Naive thymus-derived CD4-positive, alpha-beta T cell (primary cell): ENCODE measurements at places on chromosomes 12 and 14. TPM values are rescaled to one million over a fixed set of nuclear protein-coding genes. Genes with fewer than 3 reads are reported as not detected.
A peak's percentile ranks its signal among the peaks of the same experiment; 100 is the strongest.

DNA sequence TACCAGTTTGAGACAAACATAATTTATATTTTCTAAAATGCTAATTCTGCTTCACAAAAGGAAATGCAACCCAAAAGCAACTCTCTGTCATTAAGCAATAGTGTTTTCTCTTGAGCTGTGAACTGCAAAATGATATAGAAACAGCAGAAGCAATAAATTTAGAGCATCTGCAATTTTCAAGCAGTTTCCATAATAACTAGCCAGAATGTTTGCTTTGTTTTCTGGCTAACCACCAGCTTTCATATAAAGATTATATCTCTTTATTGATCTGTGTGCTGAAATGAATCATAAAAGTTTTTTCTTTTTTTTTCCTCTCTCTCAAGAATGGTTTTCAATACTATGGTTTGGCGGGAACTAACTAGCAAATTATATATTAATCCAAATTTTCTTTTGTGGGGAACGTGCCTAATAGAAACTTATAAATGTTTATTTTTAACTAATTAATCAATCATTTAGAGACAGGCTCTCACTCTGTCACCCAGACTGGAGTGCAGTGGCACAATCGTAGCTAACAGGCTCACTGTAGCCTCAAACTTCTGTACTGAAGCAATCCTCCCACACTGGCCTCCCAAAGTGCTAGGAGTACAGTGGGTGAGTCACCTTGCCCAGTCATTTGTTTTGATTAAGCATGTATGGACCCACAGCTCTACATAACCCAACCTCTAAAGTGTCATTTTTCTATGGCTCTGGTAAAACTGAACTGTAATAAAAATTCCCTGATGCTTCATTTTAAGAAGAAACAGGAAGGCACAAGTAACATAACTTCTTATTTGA lies 830.1 kb upstream of the MGAT4C start:
- DNase-seq = no peak

GRCh38 chr14:81301813-81302212 lies 81.1 kb upstream of the GTF2A1 start:
- no peak for DNase-seq

GRCh38 chr12:85016413-85016812 lies 19.7 kb downstream of the TSPAN19 start:
- no peak for DNase-seq

- DNase-seq = peak; percentile 67
Observed at GRCh38 chr14:102554821-102555819, 37.3 kb upstream of the RCOR1 start.

DNA sequence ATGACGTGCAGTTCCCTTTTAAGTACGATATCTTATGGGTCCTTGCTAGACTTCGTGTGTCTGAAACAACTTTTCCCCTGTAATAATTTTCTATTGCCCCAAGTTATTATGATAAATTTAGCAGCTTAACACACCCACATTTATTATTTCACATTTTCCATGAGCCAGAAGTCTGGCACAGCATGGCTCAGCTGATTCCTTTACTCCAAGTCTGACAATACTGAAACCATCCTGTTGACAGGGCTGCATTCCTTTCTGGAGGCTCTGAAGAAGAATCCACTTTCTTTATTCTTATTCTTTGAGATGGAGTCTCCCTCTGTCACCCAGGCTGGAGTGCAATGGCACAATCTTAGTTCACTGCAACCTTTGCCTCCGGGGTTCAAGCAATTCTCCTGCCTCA lies 80.9 kb downstream of the DENND5B start:
- no peak for DNase-seq

Gene CCDC184
- 0.22 and 0.51 TPM in 2 replicates for total RNA-seq

DNA sequence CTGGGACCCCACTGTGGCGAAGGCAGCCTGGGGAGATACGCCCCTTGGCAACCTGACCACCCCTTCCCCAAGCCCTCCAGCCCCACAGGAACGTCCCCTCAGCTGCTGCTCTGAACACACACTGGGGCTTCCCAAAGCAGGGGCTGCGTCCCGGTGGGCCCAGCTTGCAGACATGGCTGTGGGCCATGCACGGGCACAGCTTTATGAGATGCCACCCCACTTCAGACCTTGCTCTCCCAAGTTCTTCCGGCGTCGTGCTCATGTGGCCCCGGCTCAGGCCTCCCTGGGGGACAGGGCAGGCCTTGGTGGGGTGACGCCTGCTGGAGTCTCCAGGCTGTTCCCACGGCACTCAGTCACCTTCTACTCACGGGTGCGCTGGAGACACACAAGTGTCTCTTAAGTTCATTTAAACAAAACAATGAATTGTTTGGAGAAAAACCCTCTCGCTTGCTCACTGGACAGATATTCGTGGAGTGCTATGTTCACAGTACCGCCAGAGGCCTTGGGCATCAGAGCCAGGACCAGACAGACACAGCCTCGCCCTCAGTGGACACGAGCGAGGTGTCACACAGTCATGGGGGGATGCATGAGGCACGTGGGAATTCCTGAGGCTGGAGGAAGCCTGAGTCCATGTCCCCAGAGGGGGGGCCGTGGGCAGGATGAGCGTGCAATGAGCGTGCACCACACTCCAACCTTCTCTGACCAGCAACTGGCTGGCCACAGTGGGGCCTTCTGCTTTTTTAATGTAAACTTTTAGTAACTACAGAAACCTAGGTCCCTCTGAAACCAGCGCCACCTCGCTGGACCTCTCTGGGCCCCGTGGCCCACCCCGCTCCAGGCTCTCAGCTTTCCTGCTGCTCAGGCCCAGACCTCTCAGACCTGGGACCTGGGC lies 4.3 kb downstream of the GALNT9 start:
- DNase-seq = no peak
